ENCODE measurements at places on chromosomes 11 and 22.

DNA sequence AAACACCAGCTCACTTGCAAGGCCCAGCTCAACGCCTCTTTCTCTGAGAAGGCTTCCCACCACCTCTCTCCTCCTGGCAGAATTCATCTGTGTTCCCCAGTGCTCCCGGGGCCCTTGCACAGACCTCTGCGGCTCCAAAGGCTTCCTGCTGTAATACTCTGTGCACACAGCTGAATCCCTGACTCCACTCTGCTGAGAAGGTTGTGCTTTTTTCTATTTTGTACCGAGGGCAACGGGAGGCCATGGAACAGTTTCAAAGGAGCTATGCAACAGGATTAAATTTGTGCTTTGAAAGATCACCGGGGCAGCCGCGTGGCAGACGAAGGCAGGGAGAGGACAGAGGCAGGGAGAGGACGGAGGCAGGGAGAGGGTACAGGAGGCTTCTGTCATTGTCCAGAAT is 49.2 kb upstream of the SYT7 start:
- DNase-seq: no peak

GRCh38 chr11:68447015-68447801 is 13.3 kb upstream of the PPP6R3 start:
- DNase-seq: peak; percentile 86

- peak; percentile 33 for DNase-seq
Measured at GRCh38 chr11:12066799-12067508, 43.4 kb upstream of the MICAL2 start.

- no peak for DNase-seq
Measured at GRCh38 chr11:26865703-26866102, 128.2 kb upstream of the FIBIN start.

- no peak for DNase-seq
Measured at GRCh38 chr11:58121096-58121495, 4.2 kb downstream of the OR9I1 start.

- no peak for DNase-seq
Measured at GRCh38 chr22:49129736-49130135, 697.9 kb downstream of the BRD1 start.

DNA sequence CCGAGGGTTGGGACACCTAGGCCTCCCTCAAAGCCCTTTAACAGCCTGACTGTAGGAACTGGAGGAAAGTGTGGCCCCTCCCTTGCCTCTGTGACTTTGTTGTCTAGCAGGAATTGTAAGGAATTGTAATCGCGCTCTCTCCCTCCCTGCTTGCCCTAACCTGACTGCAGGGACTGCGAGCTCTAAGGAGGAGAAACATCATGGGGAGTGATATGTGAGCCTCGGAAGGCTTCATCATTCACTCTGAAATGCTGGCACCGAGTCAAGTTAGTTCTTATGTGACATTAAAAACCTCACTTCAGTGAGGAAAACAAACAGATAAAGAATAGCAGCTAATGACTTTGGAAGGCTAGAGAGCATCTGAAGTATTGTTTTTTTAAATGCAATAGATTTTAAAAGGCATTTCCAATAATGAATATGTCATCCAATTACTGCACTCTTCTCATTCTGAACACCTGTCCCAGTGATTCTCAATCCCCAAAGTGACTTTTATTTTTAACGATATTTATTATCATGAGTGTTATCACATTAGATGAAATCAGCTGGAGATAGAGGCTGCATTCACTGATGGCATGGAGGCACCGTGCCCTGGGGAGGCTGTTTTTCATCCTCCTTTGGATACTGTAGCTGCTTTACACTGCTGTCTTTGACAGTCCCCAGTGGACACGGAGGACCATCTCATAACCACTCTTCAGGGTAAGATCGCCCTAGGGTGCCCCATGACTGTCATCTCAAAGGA is 58.5 kb upstream of the NTM start:
- no peak for DNase-seq

DNA sequence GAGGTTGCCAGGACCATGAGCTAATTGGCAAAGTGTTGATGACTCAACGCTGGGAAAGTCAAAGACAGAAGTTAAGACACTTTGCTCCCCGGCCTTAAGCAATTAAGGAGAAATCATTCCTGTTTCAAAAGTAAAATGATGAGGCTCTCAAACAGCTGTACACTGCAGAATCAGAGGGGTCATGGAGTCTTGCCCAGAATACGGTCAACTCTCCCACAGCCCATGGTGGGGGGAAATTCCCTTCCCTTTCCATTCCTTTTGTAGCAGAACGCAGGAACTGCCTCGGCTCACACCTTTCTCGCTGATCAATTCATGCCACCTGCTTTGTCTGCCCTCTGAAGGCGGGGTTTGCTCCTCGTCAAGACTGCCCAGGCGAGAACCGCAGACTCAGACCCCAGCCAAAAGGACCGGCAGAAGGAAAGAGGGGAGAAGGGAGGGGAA is 52.8 kb downstream of the MN1 start:
- no peak for DNase-seq

- DNase-seq: no peak
Measured at GRCh38 chr11:66317322-66317722, 478 bp upstream of the CD248 start.

- DNase-seq: peak; percentile 53
Measured at GRCh38 chr11:3153291-3153861, 11.7 kb downstream of the OSBPL5 start.

DNA sequence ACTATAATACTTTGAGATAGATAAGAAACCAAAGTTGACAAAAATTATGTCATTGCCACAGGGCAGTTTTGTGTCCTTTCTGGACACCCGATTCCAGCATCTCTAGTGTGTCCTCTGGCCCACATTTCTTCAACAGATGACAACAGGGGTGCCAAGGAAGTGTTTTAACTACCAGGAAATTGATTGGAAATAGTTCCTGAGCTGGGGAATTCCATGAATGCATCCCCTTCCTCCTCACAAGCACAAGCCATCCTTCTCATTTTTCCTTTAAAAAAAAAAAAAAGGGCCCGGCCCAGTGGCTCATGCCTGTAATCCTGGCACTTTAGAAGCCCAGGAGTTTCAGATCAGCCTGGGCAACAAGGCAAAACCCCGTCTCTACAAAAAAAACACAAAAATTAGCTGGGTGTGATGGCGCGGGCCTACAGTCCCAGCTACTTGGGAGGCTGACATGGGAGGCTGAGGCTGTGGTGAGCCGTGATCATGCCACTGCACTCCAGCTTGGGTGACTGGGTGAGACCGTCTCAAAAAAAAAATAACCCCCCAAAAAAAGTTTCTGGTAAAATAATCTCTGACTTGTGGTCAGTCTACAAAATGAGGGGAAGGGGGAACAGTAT is 797 bp upstream of the B3GAT3 start:
- DNase-seq: no peak

- DNase-seq: no peak
Measured at GRCh38 chr11:74159642-74160041, 11.2 kb downstream of the C2CD3 start.

DNA sequence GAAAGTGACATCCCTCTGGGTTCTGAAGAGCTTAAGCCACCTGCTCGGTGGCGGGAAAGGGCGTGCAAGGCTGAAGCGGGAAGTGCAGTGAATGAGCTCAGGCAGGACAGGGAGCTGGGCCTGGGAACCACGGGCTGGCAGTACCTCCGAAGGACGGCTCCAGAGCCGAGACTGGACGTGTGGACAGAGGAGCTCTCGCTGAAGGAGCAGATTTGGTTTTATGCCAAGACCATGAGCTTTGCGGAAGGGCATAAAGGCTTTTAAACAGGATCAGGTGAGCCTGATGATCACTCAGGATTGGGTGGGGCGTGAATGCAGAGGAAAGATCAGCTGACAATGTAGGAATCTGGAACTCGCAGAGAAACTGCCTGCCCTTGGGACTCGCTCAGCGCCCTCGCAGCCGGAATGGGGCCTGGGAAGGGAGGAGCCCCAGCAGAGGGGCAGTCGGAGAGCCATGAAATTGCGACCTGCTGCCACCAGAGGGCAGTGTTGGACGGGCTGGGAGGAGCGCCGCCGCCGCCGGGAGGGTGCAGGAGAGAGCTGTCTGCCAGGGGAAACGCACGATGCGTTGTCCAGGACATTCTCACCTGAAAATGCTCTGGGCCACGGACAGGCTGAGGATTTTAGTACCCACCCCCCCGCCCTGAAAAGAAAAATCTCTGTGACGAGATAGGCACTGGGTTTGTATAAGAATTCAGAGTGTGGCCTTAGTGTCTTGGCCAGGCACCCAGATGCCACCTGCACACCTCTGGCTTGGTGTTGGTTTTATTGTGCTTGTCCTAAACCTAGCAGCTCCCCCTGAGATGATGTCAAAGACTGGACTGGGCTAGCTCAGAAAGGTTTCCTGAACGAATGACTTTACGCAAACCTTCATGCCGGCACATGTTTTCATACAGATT is 324.4 kb downstream of the NTM start:
- peak; percentile 82 for DNase-seq

GRCh38 chr11:111204211-111204610 is 41.3 kb upstream of the POU2AF2 start:
- no peak for DNase-seq

GRCh38 chr22:20671409-20672081 is 102.4 kb upstream of the SERPIND1 start:
- no peak for DNase-seq

- DNase-seq: peak; percentile 18
Measured at GRCh38 chr22:26797910-26798309, 140.5 kb downstream of the MIAT start.

DNA sequence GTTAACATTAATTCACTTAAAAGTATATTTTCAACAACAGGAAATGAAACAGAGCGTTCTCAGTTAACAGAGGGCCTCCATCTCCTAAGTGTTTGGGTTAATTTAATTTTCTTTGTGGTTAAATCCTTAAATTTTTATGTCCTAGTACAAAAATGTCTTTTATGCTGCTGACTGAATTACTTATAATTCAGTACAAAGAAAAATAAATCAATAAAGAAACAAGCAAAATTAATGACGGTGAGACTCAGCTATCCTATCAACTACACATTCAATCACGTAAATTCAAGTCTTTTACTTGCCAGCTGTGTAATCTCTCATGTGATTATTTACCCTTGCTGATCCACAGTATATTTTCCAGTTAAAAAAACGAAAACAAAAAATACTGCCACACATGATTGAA is 81.4 kb downstream of the BBOX1 start:
- DNase-seq: no peak

- no peak for DNase-seq
Measured at GRCh38 chr11:68829581-68829980, 12.1 kb downstream of the CPT1A start.

- no peak for DNase-seq
Measured at GRCh38 chr11:128226106-128226716, 361.1 kb downstream of the ETS1 start.

DNA sequence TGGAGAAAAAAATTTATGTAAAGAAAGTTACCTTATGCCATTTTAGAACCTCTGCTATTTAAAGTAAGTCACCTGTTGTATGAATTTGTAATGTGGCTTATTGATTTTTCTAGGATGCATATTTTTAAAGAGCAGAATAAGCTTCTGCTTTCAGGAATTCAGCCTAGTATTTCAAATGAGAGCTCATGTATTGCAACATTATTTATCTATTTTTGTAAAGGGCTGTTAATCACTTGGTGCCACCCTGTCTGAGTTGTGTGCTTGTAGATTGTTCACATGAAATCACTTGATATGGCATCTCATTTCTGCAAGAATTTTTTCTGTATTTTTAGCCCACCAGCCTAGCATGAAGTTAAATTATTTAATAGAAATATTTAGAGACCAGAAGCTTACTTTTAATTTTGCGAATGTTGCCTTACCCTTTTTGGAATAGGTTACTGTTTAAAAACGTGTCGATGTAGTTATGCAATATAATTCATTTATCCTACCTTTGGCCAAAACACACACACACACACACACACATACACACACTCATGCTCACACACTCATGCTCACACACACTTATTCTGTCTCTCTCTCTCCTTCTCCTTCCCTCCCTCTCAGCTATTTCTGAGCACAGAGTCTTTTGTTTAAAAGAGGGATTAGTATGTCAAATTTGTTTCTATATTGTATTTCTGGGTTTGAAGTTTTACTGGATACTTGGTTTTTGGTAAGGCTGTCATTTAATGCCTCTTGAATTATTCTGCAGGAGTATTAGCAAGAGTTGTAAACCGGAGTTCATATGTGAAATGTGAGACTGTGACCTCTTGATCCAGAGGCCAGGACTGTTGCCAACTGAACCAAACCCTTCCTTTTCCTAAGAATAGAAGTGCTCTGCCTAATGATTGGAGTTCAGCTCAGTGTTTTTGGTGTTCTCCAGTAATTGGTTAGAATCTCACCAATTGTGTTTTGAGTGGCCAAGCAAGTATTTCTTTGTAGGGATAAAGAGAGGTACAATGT is 34.4 kb downstream of the YAP1 start:
- no peak for DNase-seq

DNA sequence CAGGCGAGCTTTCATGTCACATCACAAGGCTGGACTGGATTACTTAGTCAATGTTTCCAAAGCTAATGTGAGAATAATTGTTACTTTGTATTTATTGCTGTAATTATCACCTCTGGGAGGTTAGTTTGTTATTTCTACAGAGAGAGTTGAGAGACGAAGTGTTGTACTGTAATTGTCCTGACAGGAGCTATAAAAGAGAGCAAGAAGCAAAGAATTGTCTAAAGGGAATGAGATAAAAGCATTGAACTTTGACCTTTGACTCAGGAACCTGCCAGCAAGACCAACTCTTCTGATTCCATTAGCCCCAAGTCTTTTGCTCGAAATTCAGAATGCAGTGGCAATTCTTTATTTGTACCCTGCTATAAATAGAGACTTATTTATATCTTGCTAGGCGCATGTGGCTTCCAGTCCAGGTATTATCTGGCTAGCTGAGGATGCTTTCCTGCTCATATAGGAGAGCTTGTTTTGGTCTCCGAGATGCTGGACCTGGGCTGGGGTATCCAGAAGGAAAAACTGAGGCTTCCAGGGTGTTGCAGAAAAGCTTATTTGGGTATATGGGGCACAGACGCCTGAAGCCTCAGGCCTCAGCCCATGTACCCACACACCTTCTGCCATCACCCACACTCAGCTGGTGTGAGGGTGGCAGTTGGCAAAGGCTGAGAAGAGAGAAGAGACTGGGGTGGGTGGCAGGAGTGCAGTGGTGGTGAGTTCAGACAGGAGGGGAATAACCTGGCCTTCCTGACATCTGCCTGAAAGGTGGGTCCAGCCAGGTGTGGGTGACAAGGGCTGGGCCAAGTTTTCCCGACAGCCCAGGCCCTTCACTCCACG is 40.7 kb downstream of the SYT13 start:
- DNase-seq: no peak

- no peak for DNase-seq
Measured at GRCh38 chr11:22165759-22166513, 26.9 kb upstream of the ANO5 start.

GRCh38 chr11:112213753-112214152 is 12.5 kb upstream of the PTS start:
- DNase-seq: no peak

Data from hematopoietic multipotent progenitor cell treated with erythropoietin and hydrocortisone succinate and interleukin-3 and kit ligand, for 6 days (in vitro differentiated cells).